ENCODE measurements at places on chromosomes 1 and 21.

DNA sequence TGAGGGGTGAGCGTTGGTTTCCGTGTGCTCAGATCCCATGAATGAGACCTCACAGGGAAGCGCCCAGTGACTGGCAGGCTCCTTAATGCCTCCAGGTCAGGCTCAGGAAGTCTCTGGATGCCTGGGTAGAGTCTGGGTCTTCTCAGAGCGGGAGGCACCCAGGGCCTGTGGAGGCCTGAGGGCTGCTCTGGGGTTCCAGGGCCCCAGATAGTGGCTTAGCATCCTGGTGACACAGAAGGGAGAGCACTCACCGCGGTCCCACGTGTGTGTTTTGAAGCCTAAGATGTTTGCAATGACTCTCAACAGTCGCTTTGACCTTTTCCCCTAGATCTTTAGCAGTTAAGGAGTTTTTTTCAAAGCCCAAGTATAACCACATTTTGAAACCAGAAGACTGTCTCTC lies 25.0 kb downstream of the PRMT2 start:
- no peak for DNase-seq

DNA sequence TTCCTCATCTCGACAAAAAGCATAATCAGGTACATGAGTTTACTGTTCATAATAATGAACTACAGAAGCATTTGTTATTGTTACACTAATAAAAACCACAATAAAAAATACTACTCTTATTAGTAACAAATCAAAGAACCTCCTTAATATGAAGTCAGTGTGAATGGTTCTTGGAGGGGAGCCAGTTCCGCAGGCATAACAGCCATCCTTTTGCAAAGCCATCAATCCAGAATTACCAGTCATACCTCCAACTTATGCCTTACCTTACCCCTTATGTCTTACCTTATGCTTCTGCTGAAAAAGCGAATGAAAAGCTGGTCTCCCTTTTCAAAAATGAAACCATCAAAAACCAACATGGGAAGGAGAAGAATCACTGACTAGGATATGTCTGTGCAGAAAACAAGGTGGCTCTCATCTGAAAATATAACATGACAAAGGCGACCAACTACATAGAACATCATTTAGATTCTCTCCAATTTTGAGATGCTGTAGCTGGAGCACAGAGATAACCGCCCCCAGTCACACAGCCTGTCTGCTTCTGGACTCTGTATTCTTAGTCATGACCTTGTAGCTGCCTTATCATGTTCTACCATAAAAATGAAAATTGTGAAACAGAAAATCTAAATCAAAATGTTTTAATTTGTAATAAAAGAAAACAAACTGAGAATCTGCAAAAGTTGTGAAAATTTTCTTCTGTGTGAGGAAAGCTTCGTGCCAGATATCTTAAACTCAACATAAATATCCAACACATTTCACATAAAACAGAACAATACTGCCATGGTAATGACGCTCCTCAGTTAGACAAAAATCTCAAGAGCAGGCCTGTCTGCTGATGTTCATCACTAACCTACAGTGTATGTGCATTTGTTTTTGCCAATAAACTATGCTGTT lies 438.2 kb downstream of the SMYD3 start:
- DNase-seq: no peak

DNA sequence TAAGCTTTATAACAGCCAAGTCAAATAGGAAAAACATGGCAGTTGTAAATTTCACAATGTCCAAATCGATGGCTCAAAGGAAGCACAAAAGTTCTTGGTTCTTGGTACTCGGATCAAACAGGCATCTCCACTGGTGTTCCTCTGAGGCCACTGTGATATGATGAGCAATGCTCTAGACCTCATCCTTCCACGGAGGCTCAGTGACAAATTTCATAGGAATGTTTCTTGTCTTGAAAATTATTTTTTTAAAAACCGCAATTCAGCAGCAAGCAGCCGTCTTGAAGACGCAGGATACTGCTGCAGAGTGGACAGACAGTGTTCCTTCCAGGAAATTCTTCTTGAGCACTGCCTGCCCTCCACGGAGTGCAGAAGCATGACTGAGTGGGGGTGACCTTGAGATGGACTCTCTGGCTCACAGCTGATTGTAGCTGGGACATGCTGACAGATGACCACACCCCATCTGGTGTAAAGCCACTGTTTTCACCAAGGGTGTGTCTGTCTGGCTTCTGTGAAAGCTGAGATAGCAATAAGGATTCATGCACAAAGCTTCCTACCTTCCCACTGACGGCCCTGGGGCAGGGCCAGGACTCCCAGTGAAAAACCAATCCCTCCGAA lies 61.9 kb downstream of the TIAM1 start:
- DNase-seq: no peak

DNA sequence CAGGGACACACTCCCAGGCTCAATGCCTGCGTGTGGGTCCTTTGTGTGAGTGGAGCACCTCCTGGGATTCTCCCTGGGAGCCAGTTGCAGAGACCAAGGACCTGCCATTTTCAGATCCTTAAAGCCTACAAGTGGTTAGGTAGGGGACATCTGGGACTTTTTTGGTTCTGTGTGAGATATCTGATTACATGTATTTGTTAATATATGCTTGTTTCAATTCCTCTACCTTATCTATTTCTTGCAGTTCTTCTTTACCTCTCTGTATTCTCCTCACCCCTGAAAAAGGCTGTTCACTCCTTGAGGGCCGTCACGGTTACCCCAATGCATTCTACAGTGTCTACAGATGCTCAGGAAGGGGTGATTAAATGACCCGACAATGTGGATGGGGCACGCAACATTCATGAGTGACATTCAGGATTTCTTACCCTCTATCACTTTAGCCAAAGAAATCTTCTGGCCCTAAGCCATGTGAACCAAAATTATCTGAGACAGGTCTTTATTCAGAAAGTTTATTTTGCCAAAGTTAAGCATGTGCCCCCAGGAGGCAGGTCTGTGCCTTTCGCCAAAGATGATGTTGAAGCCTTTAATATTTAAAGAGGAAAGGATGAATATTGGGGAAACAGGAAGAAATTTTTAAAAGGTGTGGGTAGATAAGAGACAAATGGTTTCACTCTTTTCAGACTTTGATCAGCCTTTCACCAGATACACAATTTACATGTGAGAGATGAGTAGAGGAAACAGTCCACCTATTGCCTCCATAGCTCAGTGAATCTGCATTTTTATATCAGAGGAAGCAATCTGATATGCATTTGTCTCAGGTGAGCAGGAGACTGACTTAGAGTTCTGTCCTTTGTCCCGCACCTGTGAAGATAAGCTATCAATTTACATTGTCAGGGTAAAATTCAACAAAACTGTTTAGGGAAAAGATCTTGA lies 44.6 kb upstream of the MPZL1 start:
- no peak for DNase-seq

- no peak for DNase-seq
Observed at GRCh38 chr1:9996624-9997582, at the start of gene RBP7. RBP7 (plus strand) TSS chr1:9997228; CDS start chr1:9997259, 31 bp downstream.

GRCh38 chr1:173255214-173255813 lies 48.2 kb upstream of the TNFSF4 start:
- DNase-seq: no peak

DNA sequence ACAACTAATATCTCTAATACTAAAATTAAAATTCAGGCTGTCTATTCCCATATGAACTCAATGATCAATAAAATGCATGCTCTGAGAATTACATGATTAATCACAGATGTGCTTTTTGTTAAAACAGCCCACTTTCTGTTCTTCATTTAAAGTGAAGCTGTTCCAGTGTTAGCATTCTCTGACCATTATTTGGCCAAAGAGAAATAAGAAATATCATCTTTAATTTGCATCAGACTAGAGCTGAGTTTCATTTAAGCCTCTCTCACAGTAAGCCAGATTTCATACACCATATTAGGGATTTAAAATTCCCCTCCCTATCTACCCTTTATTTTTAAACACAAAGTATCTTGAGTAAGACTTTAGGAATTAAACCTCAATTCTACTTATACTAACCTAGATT lies 261.6 kb downstream of the TPR start:
- DNase-seq: no peak

DNA sequence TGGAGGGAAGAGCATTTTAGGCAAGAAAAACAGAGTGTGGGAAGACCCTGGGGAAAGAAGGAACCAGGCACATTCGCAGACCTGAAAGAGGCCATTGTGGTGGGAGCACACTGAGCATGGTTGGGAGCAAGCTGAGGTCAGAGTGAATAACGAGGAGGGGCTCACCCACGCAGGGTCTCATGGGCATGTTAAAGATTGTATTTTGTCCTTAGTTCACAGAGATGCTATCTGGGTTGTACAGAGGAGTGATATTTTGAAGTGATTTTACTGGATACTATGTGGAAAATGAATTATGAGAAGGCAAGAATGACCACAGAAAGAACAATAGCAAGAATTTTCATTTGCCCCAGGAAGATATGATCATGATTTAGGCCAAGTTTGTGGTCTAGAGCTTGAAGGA lies 578.3 kb upstream of the NR5A2 start:
- no peak for DNase-seq

DNA sequence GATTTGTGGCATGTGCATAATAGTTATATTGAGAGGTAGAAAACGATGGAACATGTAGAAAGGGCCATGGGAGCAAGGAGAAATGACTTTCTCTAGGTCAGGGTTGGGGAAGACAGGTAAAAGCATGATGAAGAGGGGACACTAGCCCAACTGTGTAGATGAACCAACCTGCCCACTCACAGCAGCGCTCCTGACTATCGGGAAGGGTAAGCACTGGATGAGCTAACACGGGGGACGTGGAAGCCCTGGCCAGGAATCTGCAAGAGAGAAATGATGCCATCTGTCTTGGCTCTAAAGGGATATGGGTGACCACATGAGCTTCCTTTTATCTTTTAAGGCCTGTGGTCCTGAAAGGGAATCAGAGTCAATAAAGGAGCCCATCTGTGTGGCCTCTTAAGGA lies 36.2 kb upstream of the TMEM125 start:
- DNase-seq: no peak

DNA sequence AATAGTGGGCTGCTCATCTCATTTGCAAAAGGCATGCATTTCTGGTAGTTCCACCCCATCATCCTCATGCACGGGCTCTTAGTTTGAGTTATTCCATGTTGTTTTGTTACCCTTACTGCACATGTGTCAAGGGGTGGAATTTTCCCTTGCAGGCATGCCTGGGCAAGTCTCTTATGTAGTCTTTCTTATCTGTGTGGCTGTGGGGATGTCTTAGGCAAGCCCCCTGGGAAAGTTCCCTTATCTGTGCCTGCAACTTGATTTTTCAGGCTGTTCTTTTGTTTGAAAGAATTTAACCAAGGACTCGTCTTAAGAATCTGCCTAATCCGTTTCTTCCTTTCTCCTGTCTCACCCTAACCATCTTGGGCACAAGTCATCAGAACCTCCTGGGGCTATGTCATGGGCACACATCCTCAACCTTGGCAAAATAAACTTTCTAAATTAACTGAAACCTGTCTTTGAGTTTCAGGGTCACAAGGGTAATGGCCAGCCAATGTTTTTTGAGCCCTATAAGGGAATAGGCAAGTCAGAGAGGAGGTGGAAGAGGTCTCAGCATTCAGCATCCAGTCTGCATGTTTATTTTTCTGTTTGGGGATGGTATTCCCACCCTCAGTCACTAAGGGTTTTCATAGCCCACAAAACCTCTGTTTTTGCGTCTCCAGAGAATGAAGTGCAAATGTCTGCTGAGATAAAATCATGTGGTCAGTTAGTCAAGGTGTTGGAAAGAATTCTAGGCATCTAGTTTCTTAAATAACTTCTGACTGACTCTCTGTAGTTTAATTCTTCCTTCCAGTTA lies 579.7 kb downstream of the PLA2G4A start:
- DNase-seq: no peak

DNA sequence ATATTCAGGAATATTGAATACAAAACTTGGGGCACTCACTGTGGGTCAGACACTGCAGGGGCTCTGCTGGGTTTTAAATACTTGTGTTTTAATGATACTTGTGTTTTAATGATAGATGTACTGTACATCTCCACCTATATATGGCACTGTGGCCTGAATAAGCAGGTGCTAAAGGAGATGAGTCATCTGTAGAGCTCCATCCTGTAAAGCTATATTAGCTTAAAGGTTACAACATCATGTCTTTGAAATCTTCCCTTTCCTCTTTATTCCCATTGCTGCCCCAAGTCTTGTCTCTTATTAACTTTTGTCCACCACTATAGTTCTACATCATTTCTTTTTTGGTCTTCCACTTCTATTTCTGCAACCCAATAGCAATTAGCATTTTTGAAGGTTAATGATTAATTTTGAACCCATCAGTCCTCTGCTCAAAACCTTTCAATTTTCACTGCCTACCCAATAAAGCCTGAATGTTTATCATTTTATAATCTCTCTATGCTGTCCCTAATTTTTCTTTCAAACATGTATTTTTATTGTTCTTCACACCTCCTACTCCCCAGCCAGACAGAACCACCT lies 113.3 kb upstream of the PTGFR start:
- no peak for DNase-seq

GRCh38 chr1:226349081-226349480 lies 40.1 kb upstream of the LIN9 start:
- DNase-seq: no peak

DNA sequence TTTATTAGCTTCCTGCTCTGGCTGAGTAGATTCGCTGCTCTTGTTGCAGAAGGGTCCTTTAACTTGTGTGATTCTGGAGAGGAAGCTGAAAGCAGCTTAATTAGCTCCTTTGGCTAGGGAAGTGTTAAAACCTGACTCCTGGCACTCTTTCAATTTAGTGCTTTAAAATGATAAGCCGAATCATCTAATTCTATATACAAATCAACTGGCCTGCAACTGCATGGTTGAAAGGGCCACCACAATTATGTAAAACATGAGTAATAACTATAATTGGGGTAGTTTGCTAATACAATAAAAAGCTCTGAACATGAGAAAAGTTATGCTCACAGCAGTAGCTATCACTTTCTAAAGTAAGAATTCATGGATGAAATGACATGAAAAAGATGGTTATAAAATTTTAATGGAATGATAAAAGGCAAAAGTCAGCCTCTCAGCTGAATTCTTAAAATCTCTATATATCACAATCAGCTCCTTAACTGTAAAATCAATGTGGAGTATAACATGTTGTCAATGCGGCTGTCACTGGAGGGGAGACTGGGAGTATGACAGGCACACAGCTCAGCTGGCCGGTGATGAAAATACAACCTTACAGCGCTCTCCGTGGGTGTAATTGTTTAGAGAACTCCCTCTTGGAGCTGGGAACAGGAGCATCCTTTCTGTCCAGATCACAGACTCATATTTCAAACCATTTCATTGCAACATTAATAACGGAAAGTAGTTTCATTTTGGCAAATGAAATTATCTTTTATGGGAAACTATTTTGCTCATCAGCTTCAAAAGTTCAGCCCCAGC lies 324.4 kb downstream of the KCTD3 start:
- DNase-seq: no peak

GRCh38 chr1:2808386-2808705 lies 6.9 kb upstream of the TTC34 start:
- DNase-seq: no peak

- DNase-seq: no peak
Observed at GRCh38 chr21:33936301-33937038, 20.9 kb upstream of the ATP5PO start.
